ENCODE measurements at places on chromosomes 4 and X. TPM values are rescaled to one million over a fixed set of nuclear protein-coding genes. Genes with fewer than 3 reads are reported as not detected.

COL4A5 gene
- total RNA-seq, result 26.0 TPM

ZXDB gene
- total RNA-seq, result 7.0 TPM

NMU gene
- 0.83 TPM for total RNA-seq

TEX13C gene
- not detected for total RNA-seq

CNGA1 gene
- 0.53 TPM for total RNA-seq

GABRE gene
- total RNA-seq, result 33.8 TPM

- DNase-seq, result no peak
- H3K4me3 ChIP-seq, result no peak overlapping the region
- H3K36me3 ChIP-seq, result no peaks in the 10 kb centered on the region
These were observed 197.1 kb upstream of the MAGEB18 start for GRCh38 chrX:25941087-25941486.

DNA sequence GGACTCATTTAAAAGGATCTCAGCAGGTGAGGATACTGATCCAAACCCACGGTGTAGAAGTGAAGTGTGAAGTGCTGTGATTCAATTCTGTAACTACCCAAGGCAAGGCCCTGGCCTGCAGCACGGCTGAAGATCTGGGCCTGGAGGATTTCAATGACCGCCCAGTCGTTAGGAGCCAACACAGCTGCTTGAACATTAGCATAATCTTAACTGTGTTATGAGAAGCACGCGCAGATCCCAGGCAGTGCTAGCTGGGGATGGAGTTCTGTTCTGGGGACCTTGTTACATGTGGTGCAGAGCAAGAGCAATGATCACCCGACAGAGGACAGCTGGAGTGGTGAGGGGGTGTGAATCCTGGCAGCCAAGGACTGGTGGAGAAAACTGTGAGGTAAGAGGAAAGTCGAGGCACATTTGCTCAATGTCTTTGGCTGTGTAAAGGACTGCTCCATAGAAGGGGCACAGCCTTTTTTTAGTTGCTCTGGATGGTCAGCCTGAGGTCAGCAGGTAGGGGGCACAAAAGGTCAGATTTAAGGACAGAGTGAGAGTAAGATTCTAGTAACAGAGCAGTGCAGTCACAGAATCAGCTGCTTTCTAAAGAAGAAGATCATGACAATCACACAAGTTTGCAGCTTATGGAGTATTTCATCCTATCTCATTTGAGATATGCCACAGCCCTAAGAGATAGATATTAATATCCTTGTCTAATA is 181.8 kb downstream of the DCLK2 start:
- DNase-seq, result no peak
- no peaks in the 10 kb centered on the region for H3K27me3 ChIP-seq
- no peak overlapping the region for H3K27ac ChIP-seq
- H3K4me1 ChIP-seq, result peaks cover 7% of the 10 kb centered on the region
- H3K4me3 ChIP-seq, result no peak overlapping the region

- H3K36me3 ChIP-seq, result no peaks in the 10 kb centered on the region
- no peak for DNase-seq
- no peak overlapping the region for H3K4me3 ChIP-seq
- no peak overlapping the region for H3K27ac ChIP-seq
These were observed 17.7 kb downstream of the TMSB4X start for GRCh38 chrX:12992544-12993118.

DNA sequence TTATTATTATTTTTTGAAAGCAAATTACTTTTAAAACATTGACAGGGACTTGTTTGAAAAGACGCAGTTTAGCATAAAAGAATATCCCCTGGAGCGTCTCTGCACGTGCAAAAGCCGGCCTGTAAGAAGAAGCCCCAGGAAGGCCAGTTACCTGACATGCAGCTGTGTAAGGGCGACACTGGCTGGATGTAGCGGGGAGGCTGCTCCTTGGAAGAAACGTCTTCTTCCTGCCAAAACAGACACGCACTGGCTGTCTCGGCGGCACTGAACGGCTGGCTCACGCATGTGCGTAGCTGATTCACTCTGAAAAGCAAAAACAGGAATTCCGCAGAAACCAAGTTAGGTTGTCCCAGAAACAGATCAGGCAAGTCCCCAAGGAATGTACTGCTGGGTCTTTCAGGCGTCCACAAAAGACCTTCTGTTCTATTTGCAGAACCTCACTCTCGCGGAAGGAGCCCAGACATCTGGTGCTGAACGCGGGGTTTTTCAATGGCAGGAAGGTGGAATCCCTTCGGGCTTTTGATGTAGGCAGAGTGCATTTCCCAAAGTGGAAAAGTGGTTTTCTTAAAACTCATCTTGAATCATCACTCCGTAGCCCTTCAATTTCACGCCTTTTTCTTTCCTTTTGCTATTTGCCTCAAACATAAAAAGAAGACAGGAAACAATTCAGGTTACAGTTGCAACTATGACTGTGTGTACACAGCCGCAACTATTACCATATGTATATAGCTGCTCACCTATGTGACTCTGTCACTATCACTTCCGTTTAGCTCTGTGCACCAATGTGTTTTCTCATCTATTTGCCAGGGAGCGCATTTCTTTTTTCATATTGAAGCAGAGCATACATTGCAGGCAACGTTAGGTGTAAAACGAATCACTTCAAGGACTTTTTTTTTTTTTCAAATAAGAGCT is 38.1 kb upstream of the ARSH start:
- H3K27ac ChIP-seq, result no peak overlapping the region
- no peak for DNase-seq
- H3K27me3 ChIP-seq, result no peaks in the 10 kb centered on the region
- no peak overlapping the region for H3K4me3 ChIP-seq
- H3K4me1 ChIP-seq, result no peaks in the 10 kb centered on the region

DNA sequence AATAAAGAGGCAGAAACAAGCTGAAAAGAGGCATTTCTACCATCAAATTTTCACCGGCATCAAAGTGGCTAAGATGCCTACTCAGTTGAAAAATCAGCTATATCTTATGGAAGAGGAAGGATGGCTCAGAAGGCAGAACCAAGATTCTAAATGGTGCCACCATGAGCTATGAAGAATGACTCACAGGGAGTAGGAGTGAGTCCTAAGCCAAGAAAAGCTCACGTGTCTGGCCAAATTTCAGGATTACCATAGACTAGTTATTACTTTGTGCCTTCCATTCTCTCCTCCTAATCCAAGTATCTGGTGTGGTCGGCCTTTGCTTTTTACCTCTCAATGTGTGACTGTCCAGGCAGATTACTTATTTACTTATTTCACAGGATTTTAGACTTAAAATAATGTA is 54.8 kb downstream of the BMP3 start:
- H3K36me3 ChIP-seq, result no peaks in the 10 kb centered on the region
- no peaks in the 10 kb centered on the region for H3K27me3 ChIP-seq
- no peak overlapping the region for H3K4me3 ChIP-seq
- no peak for DNase-seq

DNA sequence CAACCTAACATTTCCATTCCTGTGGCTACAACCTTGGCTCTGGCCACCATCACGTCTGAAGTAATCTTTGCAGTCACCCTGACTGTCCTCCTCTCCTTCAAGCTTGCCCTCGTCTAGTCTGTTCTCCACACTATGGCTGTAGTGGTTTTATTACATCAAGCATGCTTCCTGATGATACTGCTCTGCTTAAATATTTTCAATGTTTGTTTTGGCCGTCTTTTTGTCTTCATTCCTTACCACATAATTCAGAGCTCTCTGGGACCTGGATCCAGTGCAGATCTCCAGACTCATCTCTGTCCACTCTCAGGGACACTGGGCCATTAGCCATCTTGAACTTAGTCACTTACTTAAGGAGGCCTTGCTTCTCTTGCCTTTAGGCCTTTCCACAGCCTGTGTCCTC is 27.7 kb upstream of the FREM3 start:
- no peak overlapping the region for H3K27ac ChIP-seq
- no peak overlapping the region for H3K4me3 ChIP-seq
- H3K4me1 ChIP-seq, result no peaks in the 10 kb centered on the region
- no peaks in the 10 kb centered on the region for H3K36me3 ChIP-seq
- no peaks in the 10 kb centered on the region for H3K27me3 ChIP-seq
- no peak for DNase-seq

DNA sequence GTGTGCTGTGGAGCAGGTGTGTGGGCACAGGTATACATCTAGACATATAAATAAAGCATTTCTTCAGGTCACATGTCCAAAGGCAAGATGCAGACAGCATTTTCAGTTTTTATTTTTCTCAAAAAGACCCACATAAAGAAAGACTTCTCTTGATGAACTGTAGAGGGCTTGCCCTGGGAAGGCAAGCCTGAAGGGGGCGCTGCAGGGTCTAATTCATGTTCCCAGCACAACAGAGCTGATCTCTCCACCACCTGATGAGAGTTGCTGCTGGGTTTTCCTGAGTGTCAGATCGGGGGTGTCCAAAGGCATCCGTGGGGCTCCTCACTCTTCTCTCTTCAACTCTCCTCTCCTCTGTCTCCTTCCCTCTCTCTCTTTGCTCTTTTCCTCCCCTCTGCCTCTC is 26.6 kb downstream of the ADRA2C start:
- H3K27me3 ChIP-seq, result no peaks in the 10 kb centered on the region
- H3K4me3 ChIP-seq, result no peak overlapping the region
- H3K4me1 ChIP-seq, result no peaks in the 10 kb centered on the region
- no peaks in the 10 kb centered on the region for H3K36me3 ChIP-seq

- no peak overlapping the region for H3K4me3 ChIP-seq
- no peak for DNase-seq
- no peaks in the 10 kb centered on the region for H3K36me3 ChIP-seq
- no peaks in the 10 kb centered on the region for H3K27me3 ChIP-seq
- no peak overlapping the region for H3K27ac ChIP-seq
These were observed 133.9 kb downstream of the SPCS3 start for GRCh38 chr4:176453658-176454057.

DNA sequence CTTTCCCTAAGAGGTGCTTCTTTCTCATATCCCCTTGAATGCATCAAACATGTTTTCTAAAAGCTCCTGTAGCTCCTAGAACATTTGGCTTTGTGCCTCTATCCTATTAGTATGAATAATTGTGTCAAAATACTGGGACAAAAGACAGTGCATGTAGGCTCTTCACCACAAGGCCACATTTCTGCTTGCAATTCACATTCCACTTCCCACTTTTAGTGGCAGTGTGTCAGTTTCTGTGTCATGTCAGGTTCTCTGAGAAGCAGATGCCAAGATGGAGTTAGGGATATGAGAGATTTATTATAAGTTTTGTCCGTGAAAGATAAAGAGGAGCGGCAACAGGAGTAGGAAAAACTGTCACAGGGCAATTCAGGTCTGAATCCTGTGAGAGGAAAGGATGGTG is 61.3 kb upstream of the GPRIN3 start:
- no peaks in the 10 kb centered on the region for H3K4me1 ChIP-seq
- no peak for DNase-seq
- H3K36me3 ChIP-seq, result no peaks in the 10 kb centered on the region

GRCh38 chr4:166422475-166422874 is 549.4 kb downstream of the TLL1 start:
- H3K36me3 ChIP-seq, result no peaks in the 10 kb centered on the region
- no peak for DNase-seq
- no peaks in the 10 kb centered on the region for H3K4me1 ChIP-seq
- H3K27me3 ChIP-seq, result no peaks in the 10 kb centered on the region
- no peak overlapping the region for H3K4me3 ChIP-seq

DNA sequence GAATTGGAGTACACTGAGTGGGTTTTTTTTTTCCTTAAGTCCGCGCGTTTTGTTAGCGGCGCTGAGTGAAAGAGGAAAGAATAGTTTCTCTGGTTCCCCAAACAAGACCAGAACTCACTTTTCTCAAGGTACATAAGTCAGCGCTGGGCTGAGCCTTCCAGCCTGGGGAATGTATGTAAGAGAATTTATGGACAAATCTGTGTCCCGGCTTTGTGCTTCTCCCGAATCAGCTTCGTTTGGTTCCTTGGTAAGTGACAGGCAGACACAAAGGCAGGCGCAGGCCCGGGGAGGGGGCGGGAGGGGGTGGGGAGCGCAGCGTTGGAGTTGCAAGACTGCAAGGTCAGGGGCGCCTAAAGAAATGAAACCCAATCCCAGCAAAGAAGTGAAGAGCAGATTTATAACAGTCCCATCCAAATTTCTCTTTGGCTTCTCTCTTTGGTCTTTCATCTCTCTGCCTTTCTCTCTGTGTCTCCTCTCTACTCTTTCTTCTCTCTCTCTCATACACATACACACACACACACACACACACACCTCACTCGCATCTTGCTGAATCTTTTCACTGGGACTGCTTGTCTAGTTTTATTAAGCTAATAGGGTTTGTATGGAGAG is 981 bp downstream of the TET2 start:
- H3K27ac ChIP-seq, result peak overlapping the region; percentile 89
- peak overlapping the region; percentile 78 for H3K4me3 ChIP-seq
- DNase-seq, result peak; percentile 47
- peaks cover 28% of the 10 kb centered on the region for H3K4me1 ChIP-seq
- H3K27me3 ChIP-seq, result no peaks in the 10 kb centered on the region

DNA sequence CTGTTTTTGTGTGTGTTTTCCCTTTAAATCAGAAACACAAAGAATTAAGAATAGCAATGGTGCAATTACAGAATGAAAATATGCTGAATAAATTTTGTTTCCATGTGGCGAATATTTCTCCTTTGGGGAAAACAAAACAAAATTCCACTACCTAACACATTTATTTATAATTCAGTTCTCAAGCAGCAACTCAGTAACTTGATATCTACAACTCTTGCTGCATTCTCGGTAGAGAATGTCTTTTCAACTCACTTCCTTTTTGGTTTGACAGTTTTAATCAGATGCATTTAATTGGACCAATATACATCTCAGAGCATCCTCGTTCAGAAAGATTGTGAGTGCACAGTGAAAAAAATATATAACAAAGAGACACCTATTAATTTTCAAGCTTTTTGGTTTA is 30.8 kb downstream of the ZNF827 start:
- DNase-seq, result no peak
- H3K4me3 ChIP-seq, result no peak overlapping the region
- no peaks in the 10 kb centered on the region for H3K36me3 ChIP-seq

Measured in lower lobe of right lung (tissue), 2 donors.